CD4-positive, alpha-beta T cell treated with Interleukin-15 for 4 hours (primary cell): ENCODE measurements at places on chromosomes 1 and 21.

DNA sequence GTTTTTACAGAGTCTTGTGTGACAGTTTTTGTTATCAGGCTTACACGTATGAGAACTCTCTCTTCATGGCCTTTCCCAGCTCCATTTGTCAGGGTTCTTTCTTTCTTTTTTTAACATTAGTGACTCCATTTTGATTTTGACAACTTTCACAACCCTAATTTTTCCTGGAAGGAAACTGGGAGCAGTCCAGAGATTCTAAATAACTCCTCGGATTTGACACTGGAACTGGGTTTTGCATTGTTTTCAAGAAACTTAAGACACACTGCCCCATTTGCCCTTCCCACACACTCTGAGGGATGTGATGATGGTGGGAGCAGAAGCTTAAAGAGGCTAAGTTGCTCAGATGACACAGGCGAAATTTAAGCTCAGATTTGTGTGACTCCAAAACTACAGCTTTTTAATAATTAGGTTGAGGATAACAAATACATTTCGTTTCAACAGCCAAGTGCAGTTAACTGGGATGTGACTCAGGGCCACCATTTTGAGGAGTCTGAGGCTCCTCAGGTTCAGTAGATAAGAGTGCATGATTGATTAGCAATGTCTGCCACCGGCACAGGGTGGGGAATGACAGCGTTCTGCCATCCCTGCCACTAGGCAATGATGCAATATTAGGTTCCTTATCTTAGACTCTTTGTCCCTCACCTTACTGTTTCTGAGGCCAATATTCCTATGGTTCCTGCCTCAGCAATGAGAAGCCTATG, 95.1 kb upstream of the ATP1A1 start:
- DNase-seq = no peak

DNA sequence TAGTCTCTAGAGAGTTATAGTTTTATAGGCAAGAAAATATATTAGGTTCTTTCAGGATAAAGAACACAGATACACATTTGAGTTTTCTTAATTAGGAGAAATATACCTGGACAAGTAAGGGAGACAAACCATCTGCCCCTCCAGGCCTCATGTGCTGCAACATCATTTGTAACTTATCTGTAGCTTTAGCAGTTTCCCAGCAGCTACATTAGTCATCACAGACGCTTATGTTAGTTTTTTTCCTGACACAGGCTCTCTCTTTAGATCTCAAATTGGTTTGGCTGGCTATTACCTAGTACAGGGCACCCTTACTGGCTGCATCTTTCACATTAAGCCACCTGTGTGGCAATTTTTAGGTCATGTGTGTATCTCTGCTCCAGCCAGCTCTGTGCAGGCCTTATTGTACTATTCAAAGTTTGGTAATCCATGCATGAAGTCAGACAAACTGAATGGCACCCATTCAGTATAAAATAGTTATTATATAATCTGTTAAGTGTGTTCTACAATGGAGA, 25.9 kb downstream of the GNPAT start:
- DNase-seq = no peak

DNA sequence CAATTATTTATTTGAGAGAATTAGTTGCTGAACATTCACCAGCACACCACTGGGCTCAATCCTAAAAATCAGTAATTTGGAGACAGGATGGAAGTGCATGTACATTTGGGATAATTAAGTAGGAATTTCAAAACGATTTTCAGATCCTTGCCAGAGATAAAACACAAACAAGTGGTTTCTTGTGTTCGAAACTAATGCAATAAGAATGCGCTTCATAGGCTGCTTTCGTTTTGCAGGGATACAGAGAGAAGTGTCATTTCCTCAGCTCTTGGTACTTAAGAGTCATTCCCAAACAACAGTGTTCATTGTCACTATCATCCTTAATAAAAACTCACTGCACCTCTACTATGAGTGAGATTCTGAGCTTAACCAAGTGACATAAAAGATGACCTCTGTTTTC, 20.6 kb upstream of the USP24 start:
- DNase-seq = no peak

DNA sequence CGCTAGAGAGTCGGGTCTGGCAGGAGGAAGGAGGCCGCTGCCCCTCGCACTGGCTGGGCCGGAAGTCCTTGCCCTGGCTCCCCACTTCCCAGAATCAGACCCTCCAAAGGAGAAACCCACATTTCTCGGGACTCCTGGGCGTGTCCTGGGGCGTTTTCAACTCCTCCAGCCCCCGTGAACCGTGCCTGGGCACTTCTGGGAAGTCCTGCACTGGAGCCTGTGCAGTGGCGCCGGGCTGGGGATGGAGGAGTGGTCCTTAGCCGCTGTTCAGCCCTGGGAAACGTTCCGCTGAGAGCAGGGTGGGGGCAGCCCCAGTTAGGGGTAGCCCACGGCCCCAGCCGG, 3.0 kb downstream of the IGSF21 start:
- no peak for DNase-seq

- DNase-seq = no peak
These were observed 36.5 kb downstream of the ZBTB18 start for GRCh38 chr1:244087611-244088010.
